Hindlimb muscle (tissue), 1 donor: ENCODE measurements at places on chromosomes 7 and 10.

- DNase-seq: no peak
Observed at GRCh38 chr10:104488439-104488832, 134.8 kb downstream of the CFAP58 start.

GRCh38 chr10:105292236-105292635 lies 651.1 kb downstream of the SORCS3 start:
- no peak for DNase-seq

- DNase-seq: no peak
Observed at GRCh38 chr7:152762056-152762455, 2.5 kb downstream of the ACTR3B start.

DNA sequence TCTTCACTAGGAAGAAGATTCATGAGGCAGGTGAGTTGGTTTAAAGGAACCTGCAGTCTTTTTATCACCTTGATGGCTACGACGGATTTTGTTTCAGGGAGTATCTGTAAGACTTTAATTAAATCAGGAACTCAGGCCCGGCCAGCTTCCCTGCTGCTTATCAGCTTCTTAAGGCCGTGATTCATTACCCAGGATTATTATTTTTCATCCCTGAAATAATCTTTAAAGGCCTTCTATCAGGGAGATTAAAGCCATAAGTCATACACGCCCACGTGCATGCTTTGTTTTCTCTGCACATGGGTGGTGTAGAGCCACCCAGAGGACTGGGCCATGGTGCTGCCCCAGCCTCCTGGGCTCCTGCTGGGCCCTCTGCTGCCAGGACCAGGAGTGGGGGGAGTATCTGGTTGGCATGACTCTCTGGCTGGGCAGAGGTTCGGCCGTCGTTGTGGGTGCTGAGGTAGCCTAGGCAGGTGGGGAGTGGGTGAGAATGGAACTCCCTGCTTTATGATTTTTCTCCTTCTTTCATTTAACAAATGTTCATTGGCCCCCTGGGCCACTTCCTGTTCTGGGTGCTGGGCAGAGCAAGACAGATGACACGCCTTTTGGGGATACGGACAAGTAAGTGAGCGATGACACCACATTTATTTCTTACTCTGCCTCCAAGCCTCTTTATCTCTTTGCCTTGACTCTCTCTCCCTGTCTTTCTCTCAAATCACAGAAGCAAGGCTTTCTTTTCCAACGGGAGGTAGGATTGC lies 39.0 kb upstream of the PCBD1 start:
- DNase-seq: no peak

DNA sequence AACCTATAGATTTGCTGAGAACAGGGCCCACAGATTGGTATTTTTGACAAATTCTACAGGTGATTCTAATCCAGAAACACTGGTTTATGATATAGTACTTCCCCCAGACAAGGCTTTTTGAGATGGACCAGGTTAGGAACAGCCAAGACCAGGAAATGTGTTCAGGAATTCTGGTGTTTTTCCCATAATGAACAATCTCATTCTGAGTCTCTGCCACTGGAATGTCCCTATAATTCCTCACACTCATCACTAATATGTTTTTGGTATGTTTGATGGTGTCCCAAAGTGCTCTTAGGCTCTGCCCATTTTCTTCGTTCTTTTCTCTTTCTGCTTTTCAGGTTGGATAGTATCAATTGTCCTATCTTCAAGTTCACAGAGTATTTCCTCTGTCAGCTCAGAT lies 107.2 kb upstream of the IGFBP3 start:
- no peak for DNase-seq
